ENCODE measurements at places on chromosomes 2 and 18. TPM values are rescaled to one million over a fixed set of nuclear protein-coding genes. Genes with fewer than 3 reads are reported as not detected.

The ALLC gene
- not detected for total RNA-seq

The IL36RN gene
- 64.1 TPM for total RNA-seq

DNA sequence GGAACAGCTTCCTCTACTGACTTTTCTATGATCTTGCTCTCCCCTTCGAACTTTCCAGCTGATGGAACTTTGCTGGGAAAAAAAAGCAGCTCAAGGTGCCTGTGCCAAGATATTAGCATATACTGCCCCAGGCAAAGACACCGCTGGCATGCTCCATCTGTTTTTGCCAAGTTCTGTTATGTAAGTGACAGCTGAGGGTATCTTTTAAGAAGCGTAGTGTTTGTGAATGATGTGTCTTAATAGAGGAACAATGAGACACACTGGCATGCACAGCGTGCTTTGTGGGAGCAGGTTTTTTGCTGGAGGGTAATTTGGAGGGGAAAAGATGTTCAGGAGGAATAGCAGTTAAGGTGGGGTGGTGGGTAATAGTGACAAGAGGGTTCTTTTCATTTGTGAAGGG, 47.8 kb downstream of the SLC4A3 start:
- peak; percentile 48 for ATAC-seq

- peak; percentile 43 for ATAC-seq
Observed at GRCh38 chr18:79589601-79590091, 90.0 kb upstream of the CTDP1 start.

DNA sequence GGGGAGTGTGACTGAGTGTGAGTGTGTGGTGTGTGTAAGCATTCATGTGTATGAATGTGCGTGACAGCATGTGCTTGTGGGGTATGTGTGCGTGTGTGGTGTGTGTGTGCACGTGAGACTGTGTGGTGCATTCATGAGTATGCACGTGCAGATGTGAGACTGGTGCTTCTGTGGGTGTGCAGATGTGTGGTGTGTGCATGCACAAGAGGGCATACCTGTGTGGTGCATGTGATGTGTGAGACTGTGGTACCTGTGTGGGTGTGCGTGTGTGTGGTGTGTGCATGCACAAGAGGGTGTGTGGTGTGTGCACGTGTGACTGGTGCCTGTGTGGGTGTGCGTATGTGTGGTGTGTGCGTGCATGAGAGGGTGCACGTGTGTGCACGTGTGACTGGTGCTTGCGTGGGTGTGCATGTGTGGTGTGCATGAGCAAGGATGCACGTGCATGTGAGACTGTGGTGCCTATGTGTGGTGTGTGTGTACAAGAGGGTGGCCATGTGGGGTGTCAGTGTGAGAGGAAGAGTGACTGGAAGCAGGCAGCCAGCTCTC, 213.3 kb downstream of the TWIST2 start:
- ATAC-seq, result no peak

GRCh38 chr2:223925106-223925505, 20.0 kb downstream of the WDFY1 start:
- no peak for ATAC-seq

GRCh38 chr18:46891742-46892214, 25.5 kb downstream of the PIAS2 start:
- no peak for ATAC-seq

- ATAC-seq, result no peak
Observed at GRCh38 chr18:56321470-56321869, 316.9 kb downstream of the TXNL1 start.

DNA sequence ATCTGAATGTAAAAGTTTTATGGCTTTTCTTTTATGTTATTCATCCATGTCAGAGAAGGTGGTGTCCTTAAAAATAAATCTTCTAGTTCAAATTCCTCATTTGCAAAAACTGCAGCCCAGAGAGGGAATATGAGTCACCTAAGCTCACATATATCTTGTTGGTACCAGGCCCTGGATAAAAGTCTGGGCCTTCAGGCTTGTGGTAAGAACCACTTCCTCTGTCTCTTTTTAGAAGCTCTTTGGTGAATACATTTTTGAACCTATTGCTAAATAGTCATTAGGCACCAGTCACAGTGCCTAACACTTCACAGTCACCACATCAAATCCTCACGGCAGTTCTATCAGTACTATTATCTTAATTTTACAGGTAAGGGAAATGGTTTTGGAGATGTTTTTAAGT, 199.2 kb downstream of the KCNS3 start:
- no peak for ATAC-seq

DNA sequence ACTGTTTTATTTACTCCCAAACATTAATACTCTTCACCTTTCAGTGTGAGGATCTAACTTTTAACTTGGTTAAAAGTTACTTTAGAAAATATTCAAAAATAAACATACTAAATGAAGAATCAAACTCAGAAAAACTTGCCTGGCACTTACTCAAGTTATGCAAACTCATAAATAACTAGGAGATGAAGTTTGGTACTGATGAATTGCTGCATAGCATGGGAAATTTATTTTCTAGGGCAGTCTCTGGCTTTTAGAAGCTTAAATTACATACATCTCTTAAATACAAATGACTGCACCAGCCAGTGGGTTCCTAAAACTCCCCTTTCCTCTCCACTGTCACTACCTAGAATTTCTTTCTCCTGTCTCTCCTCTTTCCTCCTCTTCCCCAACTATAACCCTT, 46.7 kb upstream of the CREB1 start:
- ATAC-seq, result no peak
